ENCODE measurements at places on chromosomes 1 and 21. TPM values are rescaled to one million over a fixed set of nuclear protein-coding genes. Genes with fewer than 3 reads are reported as not detected.

ZNF672 gene
- total RNA-seq = 27.2 TPM

ALX3 gene
- total RNA-seq = not detected

TRABD2B gene
- total RNA-seq = 4.3 TPM

OR2L3 gene
- not detected for total RNA-seq

MFN2 gene
- total RNA-seq = 20.8 TPM

SLC6A17 gene
- 0.52 TPM for total RNA-seq

PCAT6 gene
- total RNA-seq = not detected

ESPN gene
- 4.0 TPM for total RNA-seq

CCDC181 gene
- total RNA-seq = 8.2 TPM

TRAF3IP3 gene
- 3.6 TPM for total RNA-seq

DCST1 gene
- total RNA-seq = not detected

SLFNL1 gene
- total RNA-seq = 0.78 TPM

GFI1 gene
- total RNA-seq = 6.7 TPM

PTP4A2 gene
- 79.6 TPM for total RNA-seq

DMBX1 gene
- total RNA-seq = not detected

ZBTB21 gene
- total RNA-seq = 10.2 TPM

CDA gene
- total RNA-seq = not detected

RNF2 gene
- total RNA-seq = 9.9 TPM

CELSR2 gene
- 7.5 TPM for total RNA-seq

RBBP4 gene
- total RNA-seq = 63.8 TPM

POTED gene
- not detected for total RNA-seq

A3GALT2 gene
- total RNA-seq = not detected

TESK2 gene
- total RNA-seq = 3.6 TPM

SYT11 gene
- total RNA-seq = 1.3 TPM

PCBP3 gene
- total RNA-seq = 1.3 TPM

RHCE gene
- total RNA-seq = not detected

CDCP2 gene
- not detected for total RNA-seq

ASB17 gene
- total RNA-seq = not detected

AVPR1B gene
- total RNA-seq = not detected

CRNN gene
- total RNA-seq = not detected

FOXO6 gene
- total RNA-seq = 2.3 TPM

ZMYND12 gene
- total RNA-seq = 1.0 TPM

G0S2 gene
- 221 TPM for total RNA-seq

S100PBP gene
- total RNA-seq = 15.6 TPM

PSMG1 gene
- total RNA-seq = 16.6 TPM

TTC22 gene
- 12.2 TPM for total RNA-seq

RPTN gene
- total RNA-seq = not detected

KIAA1614 gene
- total RNA-seq = 0.52 TPM

FCRL2 gene
- total RNA-seq = not detected

Data from body of pancreas (tissue), 4 donors.